ENCODE measurements at places on chromosomes 4 and X.
A peak's percentile ranks its signal among the peaks of the same experiment; 100 is the strongest.

- no peak for DNase-seq
Measured at GRCh38 chr4:90840828-90841227, 713.6 kb downstream of the CCSER1 start.

DNA sequence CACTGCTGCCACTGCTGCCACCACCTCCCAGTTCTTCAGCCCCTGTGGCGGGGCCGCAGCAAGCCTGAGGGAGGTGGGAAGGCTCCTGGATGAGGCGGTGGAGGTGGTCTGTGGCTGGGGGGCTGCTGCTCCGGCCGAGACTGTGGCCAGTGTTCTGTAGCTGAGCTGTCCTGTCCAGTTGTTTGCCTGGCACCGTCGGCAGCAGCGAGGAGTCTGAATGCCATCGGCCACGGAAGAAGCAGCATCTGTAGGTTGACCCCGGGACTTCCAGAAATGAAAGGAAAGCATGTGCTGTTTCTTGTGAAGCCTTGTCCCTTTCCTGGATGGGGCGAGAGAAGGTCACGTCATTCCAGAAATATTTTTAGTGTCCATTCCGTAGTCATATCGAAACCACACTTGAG lies 3.3 kb downstream of the C4orf54 start:
- no peak for DNase-seq

- no peak for DNase-seq
Measured at GRCh38 chrX:153379971-153380581, 21.1 kb downstream of the PNMA6E start.

- DNase-seq = peak; percentile 79
Measured at GRCh38 chr4:3046162-3046561, 28.2 kb downstream of the HTT-AS start.

GRCh38 chr4:3729882-3730226 lies 36.3 kb upstream of the ADRA2C start:
- no peak for DNase-seq

GRCh38 chr4:21768349-21769310 lies 179.9 kb downstream of the KCNIP4 start:
- DNase-seq = peak; percentile 24

DNA sequence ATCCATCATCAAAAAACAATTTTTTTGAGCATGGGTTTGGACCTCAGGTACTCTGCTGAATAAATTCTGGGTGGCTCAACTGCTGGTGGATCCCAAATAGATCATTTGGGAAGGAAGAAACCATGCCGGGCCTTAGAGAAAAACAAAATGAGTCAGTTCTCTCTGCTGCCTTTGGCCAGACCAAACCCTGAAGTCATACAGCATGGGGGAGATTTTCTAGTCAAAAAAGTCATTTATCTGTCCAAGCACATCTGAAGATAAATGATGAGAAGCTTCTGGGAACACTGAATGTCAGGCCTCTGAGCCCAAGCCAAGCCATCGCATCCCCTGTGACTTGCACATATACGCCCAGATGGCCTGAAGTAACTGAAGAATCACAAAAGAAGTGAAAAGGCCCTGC lies 261.4 kb downstream of the DHX15 start:
- no peak for DNase-seq

- DNase-seq = no peak
Measured at GRCh38 chrX:46792810-46793188, 33.9 kb upstream of the SLC9A7 start.

- DNase-seq = no peak
Measured at GRCh38 chrX:21559417-21559816, 98.7 kb downstream of the KLHL34 start.

- no peak for DNase-seq
Measured at GRCh38 chrX:138067415-138067814, 501.5 kb downstream of the ZIC3 start.

DNA sequence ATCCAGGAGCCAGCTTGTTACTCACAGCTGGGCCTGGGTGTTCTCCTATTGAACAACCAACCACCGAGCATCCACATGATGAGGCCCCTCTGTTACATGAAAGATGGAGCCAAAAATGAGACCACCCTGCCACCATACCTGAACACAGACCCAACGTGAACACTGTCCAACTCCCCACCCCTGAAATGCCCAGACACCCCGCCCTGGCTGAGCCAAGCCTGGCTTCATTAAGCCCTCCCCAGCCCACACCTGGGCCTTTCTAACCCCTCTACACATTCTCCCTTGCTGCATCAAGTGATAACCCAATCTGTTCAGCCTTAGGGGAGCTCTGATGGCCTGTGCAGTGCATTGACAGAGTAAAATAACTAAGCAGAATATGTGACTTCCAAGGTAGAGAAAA lies 80.7 kb downstream of the EVC start:
- DNase-seq = no peak

GRCh38 chr4:187212446-187213080 lies 488.9 kb upstream of the FAT1 start:
- DNase-seq = no peak

DNA sequence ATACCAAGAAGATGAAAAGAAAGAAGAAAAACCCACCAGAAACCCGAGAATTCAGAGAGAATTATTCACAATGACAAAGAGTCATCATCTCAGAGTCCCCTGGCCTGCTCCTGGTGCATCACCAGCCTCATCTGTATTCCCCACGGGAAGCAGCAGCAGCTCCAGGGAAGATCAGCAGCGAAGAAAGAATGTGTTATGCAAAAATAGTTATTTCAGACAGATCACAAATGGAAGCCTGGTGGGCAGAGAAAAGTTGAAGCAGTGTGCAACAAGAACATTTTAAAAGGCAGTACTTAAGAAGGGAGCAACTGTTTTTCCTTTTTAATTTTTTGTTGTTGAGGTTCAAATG lies 189.2 kb downstream of the PPP3CA start:
- DNase-seq = no peak

GRCh38 chrX:314781-315595 lies 3.6 kb downstream of the GTPBP6 start:
- DNase-seq = no peak

GRCh38 chr4:170388255-170388654 lies 298.5 kb upstream of the AADAT start:
- no peak for DNase-seq

DNA sequence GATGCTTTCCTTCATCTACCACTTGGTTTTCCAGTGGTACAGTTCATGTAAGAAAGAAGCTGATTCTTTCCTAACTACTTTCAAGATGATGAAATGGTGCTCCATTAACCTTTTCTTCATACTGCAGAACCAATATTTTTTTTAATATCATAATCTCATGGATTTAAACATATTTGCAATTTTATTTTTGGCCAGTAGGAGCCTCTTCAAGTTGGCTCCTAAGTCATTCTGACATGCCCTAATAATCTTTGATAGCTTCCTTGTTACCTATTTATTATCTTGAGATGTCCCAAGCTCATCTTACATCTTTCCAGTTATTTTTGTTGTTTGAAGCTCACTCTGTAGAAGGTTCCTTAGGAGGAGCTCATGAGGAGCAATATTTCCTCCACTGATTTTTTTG lies 170.2 kb downstream of the APBB2 start:
- no peak for DNase-seq
